ENCODE measurements at places on chromosomes 5 and 9. TPM values are rescaled to one million over a fixed set of nuclear protein-coding genes. Genes with fewer than 3 reads are reported as not detected.
A peak's percentile ranks its signal among the peaks of the same experiment; 100 is the strongest.

The DROSHA gene
- total RNA-seq, result 41.8 TPM

The JAKMIP2 gene
- total RNA-seq, result 0.07 TPM

The PTGES gene
- total RNA-seq, result 3.0 TPM

The APBA1 gene
- total RNA-seq, result 3.0 TPM

The DMRT3 gene
- not detected for total RNA-seq

The CARTPT gene
- total RNA-seq, result not detected

The TAF1L gene
- not detected for total RNA-seq

The PGM5 gene
- total RNA-seq, result 191 TPM

The SHOC1 gene
- not detected for total RNA-seq

The GRM6 gene
- total RNA-seq, result not detected

DNA sequence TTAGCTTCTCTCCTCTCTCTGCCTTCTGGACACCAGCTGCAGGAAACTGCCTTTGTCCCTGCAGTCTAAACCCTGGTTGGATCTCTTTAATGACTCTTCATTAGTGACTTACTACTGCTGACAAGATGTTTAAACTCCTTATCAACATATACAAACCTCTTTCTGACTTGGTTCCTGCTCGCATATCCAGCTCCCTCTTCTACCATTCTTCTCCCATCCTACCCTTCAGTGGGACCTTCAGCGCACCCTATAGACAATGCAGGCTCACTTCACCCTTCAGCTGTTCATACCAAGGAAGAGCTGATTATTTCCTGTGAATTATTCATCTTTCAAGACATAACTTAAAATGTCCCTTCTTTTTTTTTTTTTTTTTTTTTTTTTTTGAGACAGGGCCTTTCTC is 436.5 kb downstream of the KIAA0825 start:
- DNase-seq, result no peak

GRCh38 chr5:83553000-83553486 is 81.5 kb downstream of the VCAN start:
- DNase-seq, result peak; percentile 76

DNA sequence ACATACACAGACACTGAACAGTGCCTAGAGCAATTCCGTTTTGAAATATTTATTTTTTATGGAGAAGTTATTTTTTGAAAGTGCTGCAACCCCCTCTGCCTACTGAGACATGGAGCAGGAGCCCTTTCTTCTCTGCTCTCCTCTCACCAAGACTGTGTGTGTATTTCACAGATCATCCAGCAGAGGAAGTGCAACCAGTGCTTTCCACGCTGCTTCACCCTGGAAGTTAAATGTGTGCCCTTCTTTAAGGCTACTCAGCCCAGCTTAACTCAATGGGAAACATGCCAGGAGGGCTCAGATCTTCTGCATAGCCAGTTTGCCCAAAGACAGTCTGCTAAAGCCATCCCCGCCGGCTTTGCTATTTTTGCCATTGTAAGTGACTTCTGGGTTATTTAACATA is 606.3 kb downstream of the TLE1 start:
- DNase-seq, result no peak

DNA sequence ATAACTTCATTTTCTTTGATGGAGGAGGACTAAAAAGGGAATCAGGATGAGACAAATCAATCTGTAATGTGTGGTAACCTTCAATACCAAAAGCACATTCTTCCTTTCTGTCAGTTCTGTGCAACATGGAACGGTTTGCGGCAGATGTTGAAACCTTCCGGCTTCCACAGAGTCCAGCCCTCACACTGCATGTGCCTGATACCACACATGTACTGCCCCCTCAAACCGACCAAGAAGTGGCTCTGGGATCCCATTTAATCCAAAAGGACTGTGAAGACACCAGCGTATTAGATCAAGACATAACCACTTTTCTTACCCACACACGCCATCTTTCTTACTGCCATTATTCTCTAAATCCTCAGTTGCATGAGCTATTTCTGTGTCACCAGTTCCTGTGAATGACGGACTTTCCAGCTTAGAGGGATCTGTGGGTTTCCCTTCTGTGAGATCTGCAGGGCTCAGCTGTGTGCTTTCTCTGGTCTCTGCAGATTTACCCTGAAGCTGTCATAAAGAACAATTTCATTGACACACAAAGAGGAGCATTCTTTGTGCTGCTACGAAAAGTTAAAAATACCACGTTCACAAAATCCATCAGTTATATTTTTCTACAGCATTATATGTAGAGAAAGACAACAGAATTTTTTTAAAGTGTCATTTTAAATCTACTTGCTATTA is 25.8 kb downstream of the NSUN2 start:
- DNase-seq, result no peak

- peak; percentile 30 for DNase-seq
Measured at GRCh38 chr9:75889977-75890471, 449 bp upstream of the PCSK5 start.

DNA sequence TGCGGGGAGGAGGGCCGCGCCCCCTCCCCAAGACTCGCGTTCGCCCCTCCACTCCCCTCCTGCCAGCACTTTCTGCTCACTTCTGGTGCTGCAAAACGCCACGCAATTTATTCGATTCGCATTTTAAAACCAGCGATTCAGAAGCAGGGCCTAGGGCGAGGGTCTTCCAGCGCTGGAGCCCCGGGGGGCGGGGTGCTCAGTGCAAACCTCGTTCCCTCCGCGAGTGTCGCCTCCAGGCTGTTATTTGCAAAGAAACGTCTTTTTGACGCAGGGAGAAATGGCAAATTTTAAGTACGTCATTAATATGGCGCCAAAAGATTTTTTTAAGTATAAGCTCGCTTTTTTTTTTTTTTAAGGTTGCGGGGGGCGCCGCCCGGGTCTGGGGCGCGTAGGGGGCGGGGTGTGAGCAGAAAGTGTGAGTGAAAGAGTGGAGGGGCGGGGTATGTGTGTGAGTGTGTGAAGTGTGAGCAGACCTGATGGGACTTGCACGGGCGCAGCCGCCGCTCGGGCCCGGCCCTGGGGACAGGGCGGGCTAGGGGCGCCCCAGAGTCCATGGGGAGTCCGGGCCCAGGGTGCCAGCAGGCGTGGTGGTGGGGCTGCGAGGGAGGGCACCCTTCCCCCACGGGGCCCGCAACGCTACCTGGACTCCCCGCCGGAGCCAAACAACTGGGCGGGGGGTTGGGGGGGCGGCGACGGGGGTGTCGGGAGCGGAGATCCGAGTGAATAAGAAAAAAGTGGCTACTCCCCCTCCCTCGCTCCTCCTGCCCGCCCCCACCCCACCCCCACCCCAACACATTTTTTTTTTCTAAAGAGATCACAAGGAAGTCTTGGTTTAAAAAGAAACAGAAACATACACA is at the start of gene JADE2:
TSS of gene JADE2 (plus strand) at position 845 of the 857 bp plus-strand sequence. CDS start 10,188 bp downstream, outside the sequence.
- peak; percentile 76 for DNase-seq

GRCh38 chr9:89037346-89037745 is 46.1 kb downstream of the S1PR3 start:
- DNase-seq, result no peak

DNA sequence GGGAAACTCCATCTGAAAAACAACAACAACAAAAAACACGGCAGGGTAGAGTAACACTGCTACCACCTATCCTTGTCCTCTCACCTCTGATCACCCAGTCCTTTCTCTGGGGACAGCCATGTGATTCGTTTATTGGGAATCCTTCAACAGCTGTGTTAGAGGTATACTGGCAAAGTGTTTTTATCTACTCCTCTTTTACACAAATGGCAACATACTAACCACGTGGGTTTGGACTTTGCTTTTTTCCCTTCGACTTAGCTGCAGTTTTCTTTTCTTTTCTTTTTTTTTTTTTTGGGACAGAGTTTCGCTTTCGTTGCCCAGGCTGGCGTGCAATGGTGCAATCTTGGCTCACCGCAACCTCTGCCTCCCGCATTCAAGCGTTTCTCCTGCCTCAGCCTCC is 11.2 kb upstream of the SET start:
- no peak for DNase-seq

DNA sequence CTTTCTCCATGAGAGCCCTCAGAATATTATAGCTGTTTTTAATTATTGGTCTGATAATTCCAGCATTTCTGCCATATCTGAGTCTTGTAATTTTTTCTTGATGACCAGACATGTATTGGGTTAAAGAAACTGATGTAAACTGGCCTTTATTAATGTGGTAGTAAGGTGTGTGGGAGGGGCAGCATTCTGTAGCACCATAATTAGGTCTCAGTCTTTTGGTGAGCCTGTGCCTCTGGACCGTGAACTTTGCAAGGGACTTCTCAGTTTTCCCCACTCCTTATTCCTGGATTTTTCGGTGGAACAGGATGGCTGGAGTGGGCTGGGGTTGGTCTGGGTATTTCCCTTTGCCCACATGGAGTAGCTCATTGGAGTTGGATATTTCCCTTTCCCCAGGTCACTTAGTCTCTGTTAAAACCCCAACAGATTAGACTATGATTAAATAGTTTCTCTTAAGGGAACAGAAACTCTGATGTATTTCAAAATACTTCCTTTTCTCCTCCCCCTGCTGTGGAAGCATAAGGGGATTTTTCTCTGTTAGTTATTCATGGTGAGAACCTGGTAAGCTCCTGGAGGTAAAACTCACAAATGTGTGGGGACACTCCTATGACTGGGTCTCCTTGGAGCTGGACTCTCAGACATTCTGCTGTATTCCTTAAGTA is 52.4 kb downstream of the FSD1L start:
- DNase-seq, result no peak

DNA sequence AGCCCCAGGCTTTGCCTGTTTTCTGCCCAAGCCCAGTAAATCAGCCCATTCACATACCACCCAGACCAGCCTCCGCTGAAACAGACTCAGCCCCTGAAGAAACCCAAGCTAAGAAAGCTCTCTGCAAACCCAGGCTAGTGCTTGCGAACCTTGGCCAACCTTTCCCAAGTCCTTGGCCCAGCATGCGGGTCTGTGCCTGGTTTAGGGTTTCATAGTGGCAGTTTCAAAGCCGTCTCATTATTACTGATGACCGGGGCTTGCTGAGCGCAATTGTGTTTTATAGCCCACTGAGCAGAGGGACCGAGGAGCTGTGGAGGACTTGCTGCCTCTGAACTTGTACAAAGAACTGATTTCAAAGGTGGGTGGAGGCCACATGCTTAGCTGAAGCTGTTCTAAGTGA is 584.3 kb downstream of the BNC2 start:
- no peak for DNase-seq

- no peak for DNase-seq
Measured at GRCh38 chr9:136366826-136367225, 3.3 kb upstream of the DNLZ start.

DNA sequence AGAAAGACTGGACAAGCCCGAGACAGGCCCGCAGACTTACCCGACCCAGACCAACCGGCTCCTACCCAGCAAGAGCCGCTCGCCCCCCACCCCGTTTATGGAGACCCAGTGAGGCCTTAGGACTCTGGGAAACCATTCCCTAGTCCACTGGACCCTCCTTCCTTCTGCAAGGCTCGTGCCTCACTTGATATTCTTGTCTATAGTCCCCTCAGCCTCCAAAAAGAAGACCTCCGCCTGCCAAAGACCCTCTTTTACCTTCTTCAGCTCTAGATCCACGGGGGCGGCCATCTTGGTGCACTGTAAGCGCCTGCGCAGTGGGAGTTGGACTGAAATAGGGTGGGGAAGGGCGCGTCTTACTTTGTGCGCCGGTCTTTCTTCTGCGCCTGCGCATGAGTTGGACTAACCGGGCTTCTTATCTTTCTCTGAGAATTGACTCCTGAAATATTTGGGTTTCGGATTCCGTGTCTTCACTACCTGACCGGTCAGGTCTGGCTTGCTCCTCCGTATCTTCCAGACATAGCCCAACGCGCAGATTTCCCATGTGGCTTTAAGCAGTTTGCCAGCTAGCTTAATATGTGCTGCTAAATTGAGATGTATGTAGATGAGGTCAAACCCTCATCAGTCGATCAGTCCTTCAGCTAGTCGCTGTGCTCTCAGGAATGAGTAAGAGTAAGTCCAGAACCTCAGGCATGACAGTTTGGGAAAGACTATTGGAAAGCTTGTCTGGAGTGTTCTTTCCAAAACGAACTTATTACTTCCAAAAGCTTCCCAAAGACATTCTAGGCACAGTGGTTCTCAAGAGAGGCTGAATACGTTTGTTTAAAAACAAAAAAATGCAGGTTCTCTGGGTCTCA is at the start of gene PFDN1:
TSS of gene PFDN1 (minus strand) at position 316 of the 854 bp plus-strand sequence. CDS start at position 288, 28 bp downstream.
- peak; percentile 95 for DNase-seq

DNA sequence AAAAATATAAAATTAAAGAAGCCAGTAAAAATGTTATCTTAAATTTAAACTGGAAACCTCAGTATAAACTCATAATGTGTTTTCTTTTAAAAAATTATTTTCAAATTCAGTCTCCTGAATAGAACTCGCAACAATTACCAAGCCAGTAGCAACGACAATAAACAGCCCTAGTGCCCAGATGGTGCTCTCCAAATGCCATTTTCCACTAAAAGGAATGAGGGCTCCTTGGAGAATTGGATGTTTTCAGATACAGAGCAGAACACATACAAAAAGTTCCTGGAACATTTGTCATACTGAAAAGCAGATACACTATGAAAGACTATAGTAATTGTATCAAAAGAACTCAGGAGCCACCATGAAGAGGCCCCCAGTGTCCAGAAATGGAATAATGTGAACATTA is 97.4 kb downstream of the TMC1 start:
- no peak for DNase-seq

GRCh38 chr9:112939418-112939817 is 48.7 kb upstream of the SLC46A2 start:
- DNase-seq, result no peak

DNA sequence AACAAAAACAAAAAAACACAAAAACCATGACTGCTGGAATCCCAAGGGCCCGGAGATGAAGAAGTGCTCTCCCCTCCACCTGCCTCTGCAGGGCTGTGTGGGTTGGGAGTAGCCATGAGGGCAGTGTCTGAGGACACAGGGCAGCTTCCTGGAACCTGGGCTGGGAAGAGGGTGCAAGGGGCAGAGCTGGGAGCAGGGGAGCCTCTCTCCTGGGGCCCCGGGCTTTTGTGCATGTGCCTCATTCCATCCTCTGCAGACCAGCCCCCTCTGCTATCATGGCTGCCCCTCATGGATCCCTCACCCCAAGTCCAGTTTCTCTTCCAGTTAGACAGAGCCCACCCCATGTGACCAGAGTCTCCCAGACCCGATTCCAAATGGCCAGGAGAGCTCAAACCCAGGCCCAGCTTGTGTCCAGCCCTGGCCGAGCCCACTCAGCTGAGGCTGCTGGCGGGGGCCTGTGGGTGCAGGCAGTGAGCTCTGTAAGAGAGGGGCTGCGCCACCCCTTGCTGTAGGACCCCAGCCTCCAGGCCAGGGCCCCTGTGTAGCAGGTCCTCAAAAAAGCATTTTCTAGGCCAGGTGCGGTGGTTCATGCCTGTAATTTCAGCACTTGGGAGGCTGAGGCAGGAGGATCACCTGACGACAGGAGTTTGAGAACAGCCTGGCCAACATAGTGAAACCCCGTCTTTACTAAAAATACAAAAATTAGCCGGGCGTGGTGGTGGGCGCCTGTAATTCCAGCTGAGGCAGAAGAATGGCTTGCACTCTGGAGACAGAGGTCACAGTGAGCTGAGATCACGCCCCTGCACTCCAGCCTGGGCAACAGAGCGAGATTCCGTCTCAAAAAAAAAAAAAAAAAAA is 44.5 kb downstream of the PLPP7 start:
- no peak for DNase-seq

DNA sequence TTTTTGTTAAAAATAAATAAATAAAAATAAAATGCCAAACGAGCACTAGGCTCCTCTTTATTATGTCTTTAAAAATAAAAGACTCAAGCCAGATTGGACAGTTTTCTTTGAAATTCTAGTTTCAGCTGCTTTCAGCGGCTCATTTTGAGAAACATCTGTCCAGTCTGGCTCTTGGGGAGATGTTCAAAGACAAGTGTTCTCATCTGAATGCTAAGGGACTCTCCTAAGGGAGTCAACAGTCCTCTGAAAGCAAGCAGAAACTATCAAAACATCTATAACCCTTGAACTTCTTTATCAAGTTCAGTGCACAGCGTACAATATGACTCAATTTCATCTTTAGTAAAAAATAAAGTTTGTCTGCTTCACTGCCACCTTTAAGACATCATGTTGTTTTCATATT is 886.2 kb upstream of the DMAC1 start:
- DNase-seq, result no peak

- DNase-seq, result peak; percentile 29
Measured at GRCh38 chr9:69326261-69326660, 1.2 kb downstream of the ENTREP1 start.
